Activated T-helper 17 cell treated with anti-CD3 and anti-CD28 coated beads, Interleukin-2, amount 50 U/mL, for 72 hours (primary cell): ENCODE measurements at places on chromosomes 4 and X. TPM values are rescaled to one million over a fixed set of nuclear protein-coding genes. Genes with fewer than 3 reads are reported as not detected.

The HS6ST2 gene
- total RNA-seq: 0.08 TPM

The JAKMIP1 gene
- 34.6 TPM for total RNA-seq

The GRPR gene
- total RNA-seq: not detected

The ADH7 gene
- total RNA-seq: not detected

The DUX4 gene
- not detected for total RNA-seq

The SLC10A7 gene
- 17.5 TPM for total RNA-seq

The C4orf51 gene
- total RNA-seq: not detected

The SLC6A8 gene
- 26.1 TPM for total RNA-seq

The HMGB3 gene
- total RNA-seq: 14.0 TPM

The NEUROG2 gene
- not detected for total RNA-seq

The NUP62CL gene
- 5.5 TPM for total RNA-seq

The INTS12 gene
- 17.4 TPM for total RNA-seq

The PARM1 gene
- total RNA-seq: not detected

The TMPRSS11F gene
- not detected for total RNA-seq

The FGFRL1 gene
- total RNA-seq: 16.7 TPM

The ATP1B4 gene
- not detected for total RNA-seq

The ANAPC10 gene
- 21.8 TPM for total RNA-seq
